ENCODE measurements at places on chromosomes 5 and 9.

DNA sequence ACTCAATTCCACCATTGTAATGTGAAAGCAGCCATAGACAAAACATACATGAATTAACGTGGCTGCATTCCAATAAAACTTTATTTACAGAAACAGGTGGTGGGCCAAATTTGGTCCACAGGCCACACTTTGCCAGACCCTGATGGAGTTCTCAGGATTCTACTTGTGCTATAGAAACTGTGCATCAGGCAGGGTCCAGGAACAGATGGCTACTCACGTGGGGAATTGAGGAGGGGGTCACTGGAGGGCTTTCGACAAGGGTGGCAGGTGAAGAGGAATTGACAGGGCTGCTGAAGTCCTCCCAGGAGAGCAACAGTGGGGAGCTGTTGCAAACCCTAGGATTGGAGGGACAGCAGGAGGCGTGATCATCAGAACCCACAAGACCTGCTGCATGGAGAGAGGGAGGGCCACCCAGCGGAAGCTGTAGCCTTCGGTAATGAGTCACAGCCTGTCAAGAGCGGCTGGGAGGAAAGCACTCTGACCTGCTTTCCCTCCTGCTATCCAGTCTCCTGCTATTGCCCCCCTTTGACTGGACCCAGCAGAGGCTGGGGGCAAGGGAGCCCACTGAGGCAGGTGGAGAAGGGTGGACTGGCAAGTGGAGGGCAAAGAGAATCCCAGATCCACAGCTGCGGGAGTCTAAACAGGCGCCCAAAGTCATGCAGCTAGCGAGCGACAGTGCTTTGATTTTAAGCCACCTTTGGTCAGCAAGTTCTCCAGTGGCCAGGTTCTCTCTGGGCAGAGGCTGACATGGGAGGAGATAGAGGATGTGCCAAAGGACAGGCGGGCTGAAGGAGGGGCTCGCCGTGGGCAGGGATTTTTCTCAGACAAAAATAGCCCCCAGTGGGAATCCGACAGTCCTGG, 138.3 kb upstream of the SMIM23 start:
- no peak for DNase-seq

DNA sequence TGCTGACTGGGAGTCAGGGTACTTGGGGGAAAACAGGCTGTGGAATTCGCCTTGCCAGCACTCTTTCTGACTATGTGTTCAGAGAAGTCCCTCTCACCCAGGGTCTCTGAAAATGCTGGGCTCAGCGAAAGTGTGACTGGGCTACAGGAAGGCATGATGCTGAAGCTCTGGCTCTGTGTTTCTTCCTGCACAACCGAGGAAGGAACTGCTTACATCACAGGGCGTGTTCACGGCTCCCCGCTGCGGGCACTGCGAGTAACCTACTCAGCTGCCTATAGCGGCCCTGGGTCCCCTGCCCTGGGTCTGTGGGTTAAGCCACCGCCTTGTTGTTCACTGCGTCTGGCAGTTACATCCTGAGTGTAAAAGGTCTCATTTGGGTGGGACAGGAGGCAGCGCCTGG, 222.4 kb upstream of the IRX4 start:
- no peak for DNase-seq

DNA sequence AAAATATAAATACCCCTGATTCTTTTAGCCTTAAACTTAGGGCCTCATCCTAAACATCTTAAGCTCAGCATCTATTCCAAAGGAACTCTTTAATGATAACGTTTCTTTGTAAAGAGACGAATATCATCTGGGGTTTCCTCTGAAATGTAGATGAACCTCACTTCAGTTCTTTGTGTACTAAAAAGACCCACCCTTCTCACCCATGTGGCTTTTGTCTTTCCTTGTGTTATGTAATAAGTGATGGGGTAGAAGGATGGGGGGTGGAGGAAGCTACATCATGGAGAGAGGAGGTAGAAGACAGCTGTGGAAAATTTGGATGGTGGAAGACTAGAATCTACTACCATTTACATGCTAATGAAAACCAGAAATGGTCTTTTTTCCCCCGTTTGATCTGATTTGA, 111.0 kb downstream of the NDUFS4 start:
- no peak for DNase-seq

DNA sequence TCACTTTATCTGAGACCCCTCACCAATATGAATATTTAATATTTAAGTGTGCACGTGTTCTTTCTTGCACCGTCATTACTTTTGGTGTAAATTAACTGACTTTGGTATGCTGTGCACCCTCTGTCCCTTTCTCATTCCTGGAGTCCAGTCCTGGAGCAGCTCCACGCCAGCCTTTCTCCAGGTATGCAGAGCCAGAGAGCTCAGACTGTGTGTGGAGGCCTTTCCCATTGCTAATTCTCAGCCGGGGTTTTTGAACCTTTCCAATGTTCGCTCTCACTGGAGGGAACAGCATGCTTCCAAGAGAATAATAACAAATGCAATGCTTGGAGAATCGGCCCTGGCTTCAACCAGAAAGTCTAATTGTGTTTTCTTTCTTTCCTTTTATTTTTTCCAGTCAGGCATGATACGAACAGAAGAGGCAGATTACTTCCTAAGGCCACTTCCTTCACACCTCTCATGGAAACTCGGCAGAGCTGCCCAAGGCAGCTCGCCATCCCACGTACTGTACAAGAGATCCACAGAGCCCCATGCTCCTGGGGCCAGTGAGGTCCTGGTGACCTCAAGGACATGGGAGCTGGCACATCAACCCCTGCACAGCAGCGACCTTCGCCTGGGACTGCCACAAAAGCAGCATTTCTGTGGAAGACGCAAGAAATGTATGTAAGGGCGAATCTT, 41.7 kb downstream of the ADAMTS16 start:
- no peak for DNase-seq

DNA sequence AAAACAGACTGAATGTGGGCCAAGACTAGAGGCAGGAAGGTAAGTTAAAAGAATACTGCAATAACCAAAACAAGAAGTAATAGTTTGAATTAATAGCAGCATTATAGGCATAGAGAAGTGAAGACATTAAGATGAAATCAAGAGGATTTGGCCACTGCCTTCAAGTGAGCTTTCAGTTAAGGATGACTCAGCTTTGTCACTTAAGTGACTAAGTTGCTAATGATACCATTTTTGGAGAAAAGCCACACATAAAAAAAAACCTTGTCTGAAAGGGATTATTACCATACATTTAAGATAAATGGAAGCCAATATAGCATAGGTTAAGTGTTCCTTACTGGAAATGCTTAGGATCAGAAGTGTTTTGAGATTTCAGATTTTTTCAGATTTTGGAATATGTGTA, 57.0 kb downstream of the ECPAS start:
- no peak for DNase-seq
